ENCODE measurements at places on chromosomes 12 and 14.

- no peak for DNase-seq
Measured at GRCh38 chr12:93020631-93021597, 91.8 kb upstream of the EEA1 start.

DNA sequence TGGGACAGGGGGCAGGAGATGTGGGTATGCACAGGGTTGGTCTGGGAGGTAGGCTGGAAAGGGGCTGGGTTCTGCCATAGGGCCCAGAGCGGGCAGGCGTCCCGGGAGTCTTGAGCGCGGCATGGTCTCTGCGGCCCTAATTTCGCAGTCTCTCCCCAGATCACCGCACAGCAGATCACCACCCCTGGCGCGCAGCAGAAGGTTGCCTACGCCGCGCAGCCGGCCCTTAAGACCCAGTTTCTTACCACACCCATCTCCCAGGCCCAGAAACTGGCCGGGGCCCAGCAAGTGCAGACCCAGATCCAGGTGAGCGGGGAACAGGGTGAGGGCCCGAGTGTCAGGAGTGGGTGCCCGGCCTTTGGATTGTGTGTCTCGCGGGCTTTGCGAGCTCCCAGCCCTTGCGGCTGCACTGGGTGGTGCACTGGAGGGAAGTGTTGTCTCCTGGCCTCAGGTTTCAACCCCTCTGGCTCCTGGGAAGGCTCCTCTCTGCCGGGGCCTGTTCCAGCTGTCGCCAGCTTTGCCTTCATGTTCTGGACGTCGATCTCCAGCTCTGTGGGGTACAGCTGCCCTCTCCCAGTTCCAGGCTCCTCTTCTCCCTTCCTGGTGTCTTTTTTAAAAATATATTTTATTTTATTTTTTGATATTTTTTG lies 74.7 kb downstream of the DDX51 start:
- no peak for DNase-seq

- no peak for DNase-seq
Measured at GRCh38 chr12:53618275-53618674, 7.9 kb downstream of the ATF7 start.

GRCh38 chr12:133083345-133083744 lies 2.6 kb downstream of the ZNF140 start:
- no peak for DNase-seq

- DNase-seq = peak; percentile 86
Measured at GRCh38 chr12:49945394-49946080, 5.0 kb upstream of the AQP2 start.

DNA sequence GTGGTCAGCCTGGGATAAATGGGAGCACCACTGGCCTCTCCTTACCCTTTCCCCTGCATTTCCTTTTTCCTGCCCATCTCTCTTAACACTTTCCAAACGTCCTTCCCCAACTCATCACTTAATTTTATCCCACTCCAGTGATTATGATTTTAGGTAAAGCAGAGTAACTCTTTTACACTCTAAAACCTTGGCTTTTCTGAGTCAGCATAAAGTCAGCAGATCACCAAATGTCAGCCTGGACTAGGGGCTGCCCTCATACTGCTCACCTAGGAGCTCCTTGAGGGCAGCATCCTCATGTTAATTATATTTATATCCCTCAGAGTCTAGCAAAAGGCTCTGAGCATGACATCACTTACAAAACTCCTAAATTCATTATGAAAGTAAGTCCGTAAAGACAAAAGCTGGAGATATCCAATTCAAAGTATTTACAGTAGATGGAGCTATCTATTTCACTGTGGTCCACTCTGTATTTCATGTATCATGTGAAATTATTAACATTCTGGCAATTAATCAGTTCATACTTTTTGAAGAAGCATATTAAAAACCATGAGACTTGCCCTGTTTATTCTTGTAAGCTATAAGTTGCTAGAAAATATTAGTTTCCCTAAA lies 17.0 kb upstream of the DICER1 start:
- no peak for DNase-seq

DNA sequence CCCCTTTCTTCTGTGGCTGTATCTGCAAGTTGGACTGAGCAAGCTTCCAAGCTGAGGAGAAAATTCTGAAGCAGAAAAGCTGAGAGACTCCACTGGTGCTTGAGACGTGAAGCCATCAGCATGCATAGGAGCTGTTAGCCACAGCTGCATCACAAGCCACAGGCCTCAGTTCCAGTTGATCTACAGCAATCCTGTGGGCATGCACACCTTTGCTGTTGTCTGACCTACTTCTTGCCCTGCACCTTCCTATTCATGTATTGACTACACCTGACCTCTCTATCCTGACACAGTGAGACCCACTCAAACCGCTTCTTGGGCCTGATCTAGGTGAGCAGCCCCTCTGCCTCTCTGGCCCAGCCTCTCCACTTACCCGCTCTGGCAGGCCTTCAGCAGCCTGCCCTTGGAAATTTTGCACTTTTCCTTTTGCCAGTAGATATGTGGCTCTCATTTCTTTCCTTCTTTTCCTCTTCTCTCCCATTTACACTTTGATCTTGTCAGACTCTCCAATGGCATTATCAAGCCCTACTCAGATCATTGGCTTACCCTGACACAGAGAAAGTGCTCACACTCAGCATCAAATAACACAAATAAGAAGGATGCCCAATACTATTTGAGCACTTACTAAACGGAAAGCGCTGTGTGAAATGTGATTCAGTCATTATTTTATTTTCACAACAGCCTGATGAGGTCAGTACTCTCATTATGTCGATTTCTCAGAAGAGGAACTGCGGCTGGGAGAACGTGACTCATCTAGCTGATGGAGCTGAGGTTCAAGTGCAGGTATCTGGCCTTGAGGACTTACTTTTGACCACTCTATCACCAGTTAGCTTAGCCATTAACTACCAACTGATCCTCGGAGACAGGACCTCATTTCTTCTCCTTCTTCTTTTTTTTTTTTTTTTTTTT lies 21.9 kb upstream of the PTGR2 start:
- no peak for DNase-seq

GRCh38 chr12:79414252-79414651 lies 276.5 kb downstream of the PAWR start:
- DNase-seq = no peak

GRCh38 chr12:71142956-71143355 lies 14.8 kb downstream of the TSPAN8 start:
- no peak for DNase-seq

- DNase-seq = no peak
Measured at GRCh38 chr14:66036547-66036946, 449.6 kb upstream of the CCDC196 start.

DNA sequence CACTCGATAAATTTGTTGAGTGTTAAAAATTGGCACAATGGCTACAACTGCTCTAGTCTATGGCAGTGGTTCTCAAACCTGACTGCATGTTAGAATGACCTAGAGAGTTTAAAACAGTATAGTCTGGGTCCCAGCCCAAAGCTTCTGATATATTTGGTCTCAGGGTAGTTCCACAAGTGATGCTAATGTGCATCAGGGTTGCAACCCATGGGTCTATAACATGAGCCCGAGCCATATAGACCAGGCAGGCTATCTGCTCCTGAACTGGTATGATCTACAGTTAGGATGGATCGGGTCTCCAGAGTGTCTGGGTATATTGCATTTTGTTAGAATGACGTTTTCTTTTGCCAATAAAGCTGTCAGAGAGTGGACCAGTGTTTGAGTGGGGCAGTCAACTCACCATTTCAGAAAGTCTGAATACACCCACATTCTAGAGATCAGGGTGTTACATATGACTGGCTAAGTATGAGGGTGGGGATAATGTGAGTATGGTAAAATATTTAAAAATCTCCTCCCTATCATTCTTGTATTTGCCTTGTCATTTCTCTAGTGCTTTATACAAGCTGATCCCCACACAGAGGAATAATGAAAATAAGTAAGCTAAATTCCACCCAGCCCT lies 80.9 kb downstream of the FRMD6 start:
- no peak for DNase-seq

DNA sequence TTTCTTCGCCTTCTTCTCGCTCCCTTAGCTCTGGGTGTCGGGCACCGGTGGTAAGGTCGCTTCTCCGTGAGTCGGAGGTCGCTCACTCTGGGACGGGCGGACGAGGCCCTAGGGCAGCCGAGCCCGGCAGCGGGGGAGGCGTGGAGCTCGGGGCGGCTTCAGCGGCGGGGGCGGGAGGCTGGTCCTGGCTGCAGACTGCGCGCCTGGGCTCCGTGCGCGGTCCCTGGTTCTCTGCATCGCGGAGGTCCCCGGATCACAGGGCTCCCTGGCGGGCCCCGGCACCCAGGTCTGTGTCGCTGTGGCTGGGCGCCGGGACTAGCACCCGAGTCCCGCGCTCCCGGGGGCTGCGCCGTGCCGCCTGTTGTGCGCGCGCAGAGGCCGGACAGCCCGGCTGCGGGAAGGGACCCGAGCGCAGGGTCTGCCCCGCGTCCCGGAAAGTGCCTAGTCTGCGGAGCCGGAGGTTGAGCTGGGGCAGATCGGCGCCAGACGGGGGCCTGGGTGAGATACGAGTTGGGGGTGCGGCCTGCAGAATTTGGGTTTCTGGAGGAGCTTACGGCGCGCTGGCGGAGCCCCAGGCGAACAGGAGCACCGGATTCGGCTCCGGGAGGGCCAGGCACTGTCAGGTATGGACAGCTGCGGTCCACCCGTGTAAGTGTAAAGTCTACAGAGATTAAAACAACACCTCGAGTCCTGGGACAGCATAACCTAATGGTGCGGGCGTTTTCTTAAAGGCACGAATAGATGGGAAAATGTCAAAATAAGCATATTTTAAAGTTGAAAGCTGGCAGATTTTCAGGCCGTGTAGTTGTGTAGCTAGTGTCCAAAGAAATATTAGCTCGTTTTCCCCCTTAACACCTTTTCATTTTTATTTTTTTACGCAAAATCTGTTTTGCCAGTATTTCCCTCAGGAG lies 713 bp downstream of the FRMD6 start:
- peak; percentile 68 for DNase-seq

DNA sequence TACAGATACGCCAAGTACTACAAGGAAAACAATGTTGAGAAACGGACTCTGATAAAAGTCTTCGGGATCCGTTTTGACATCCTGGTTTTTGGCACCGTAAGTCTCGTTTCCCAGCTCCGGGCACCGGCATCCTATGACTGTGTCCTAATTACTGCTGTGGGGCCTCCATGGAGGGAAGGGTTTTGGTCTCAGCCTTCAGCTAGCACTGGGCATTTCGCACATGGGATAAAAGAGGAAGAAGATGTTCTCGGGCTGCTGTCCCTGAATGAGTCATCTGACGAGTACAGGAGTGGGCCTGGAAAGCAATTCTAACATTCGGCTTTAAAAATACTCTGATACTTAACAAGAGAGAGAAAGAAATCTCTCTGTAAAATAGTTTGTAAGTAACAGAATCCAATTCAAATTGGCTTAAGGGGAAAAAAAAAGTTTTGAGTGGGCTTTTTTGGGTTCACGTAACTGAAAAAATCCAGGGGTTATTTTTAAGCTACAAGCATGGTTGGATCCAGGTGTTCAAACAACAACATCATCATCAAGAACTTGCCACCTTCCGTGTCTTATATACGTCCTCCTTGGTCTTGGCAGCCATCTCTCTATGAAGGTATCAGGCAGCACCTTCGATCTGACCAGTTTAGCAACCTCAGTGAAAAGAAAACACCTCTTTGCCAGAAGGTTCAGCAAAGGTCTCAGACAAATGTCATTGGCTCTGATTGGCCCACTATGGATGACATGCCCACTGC lies 34.4 kb upstream of the P2RX4 start:
- DNase-seq = peak; percentile 35

DNA sequence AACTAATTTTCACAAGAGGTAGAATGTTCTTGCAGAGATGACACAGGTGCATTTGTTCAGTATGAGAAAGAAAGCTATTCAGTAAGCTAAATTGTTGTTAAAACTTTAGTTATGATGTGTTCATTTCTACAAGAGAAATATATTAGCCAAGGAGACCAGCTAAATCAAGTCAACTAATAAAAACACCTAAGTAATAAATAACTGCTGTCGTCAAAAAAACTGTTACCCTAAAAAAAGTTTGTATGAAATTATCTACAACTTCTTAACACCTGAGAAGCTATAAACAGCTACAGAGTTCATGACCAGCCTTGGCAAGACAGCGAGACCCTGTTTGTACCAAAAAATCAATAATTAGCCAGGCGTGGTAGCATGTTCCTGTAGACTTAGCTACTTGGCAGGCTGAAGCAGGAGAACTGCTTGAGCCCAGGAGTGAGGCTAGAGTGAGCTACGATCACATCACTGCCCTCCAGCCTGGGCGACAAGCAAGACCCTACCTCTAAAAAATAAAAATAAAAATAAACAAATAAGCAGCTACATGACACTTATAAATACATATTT lies 67.6 kb upstream of the AP4S1 start:
- no peak for DNase-seq

DNA sequence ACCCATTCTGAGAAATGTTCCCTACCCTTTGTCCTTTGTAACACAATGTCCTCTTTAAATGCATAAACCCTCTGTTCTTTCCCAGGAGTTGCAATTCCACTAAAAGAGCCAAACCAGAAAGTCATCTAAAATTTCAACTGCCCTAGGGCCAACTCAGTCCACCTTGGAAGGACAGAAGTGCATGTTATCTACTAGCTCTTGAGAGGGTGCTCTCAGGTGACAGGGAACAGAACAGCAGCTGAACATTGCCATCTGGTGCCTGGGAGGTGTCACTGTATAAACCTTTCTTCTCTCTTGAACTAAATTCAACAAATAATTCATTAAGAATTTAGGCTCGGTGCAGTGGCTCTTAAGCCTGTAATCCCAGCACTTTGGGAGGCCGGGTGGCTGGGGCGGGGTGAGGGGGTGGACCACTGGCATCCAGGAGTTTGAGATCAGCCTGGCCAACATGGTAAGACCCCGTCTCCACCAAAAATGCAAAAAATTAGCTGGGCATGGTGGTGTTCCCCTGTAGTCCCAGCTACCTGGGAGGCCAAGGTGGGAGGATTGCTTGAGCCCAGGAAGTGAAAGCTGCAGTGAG lies 10.3 kb upstream of the FERMT2 start:
- peak; percentile 29 for DNase-seq

GRCh38 chr14:74018174-74018585 lies 908 bp downstream of the ENTPD5 start:
- no peak for DNase-seq

- DNase-seq = no peak
Measured at GRCh38 chr14:35140718-35141581, 18.6 kb downstream of the PRORP start.

- DNase-seq = peak; percentile 92
Measured at GRCh38 chr12:124389138-124389724, 94.3 kb downstream of the RFLNA start.

DNA sequence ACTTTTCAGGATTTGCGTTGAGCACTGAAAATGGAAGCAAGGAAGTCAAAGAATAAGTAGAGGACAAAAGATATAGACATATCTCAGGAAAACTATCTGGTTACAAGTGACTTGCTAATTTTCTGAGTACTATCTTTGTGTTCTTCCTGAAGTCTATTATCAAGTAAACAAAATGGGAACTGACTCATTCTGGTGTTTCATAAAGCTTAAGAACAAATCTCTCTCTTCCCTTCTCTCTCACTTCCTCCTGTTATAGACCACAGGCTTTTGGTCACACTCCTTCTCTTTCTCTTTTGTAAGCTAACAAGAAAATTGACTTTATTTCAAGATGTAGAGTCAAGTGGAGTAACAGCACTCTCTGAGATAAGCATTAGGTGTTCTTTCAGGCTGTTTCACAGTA lies 406.6 kb upstream of the SYT1 start:
- DNase-seq = no peak

- no peak for DNase-seq
Measured at GRCh38 chr12:80277732-80278131, 166.3 kb upstream of the PTPRQ start.

GRCh38 chr12:52692254-52692653 lies 11.1 kb downstream of the KRT77 start:
- no peak for DNase-seq

- DNase-seq = no peak
Measured at GRCh38 chr12:62301799-62302133, 41.6 kb downstream of the USP15 start.

- peak; percentile 35 for DNase-seq
Measured at GRCh38 chr12:76883811-76884210, 5.0 kb upstream of the CSRP2 start.

GRCh38 chr14:68662392-68662791 lies 130.5 kb downstream of the ZFP36L1 start:
- no peak for DNase-seq
